ENCODE measurements at places on chromosomes 1 and 21.

DNA sequence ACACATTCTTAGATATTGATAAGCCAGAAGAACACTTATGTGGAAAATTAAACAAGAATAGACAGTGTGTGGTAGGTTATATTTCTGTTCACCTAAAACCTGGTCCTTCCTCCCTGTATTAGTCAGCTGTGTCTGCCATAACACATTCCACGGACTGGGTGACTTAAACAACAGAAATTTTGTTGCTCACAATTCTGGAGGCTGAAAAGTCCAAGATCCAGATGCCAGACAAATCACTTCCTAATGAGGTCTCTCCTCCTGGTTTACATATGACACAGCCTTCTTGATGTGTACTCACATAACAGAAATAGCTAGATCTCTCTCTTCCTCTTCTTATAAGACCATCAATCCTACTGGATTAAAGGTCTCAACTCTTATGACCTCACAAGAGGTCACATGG lies 25.7 kb downstream of the JMJD4 start:
- no peak for DNase-seq

- DNase-seq: no peak
Measured at GRCh38 chr1:39979654-39980053, 24.7 kb downstream of the MFSD2A start.

DNA sequence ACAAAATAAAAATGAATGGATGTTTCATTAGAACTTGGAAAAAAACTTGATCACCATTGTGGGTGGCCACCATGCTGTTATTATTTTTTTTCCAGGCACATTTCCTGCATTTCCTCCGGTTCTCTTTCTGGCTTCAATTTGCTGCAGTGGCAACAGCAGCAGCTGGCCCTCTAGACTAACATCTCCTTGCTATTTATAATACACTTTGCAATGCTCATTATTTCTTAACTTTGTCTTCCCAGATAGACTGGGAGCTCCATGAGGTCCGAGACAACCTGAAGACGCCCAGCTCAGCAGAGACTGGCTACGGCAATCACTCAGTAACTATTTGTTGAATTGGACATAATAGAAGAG lies 53.4 kb upstream of the ATP5PO start:
- no peak for DNase-seq

- DNase-seq: no peak
Measured at GRCh38 chr1:226332947-226333346, 24.0 kb upstream of the LIN9 start.

GRCh38 chr1:235545292-235545930 lies 41.2 kb upstream of the B3GALNT2 start:
- DNase-seq: no peak

- DNase-seq: no peak
Measured at GRCh38 chr21:44582055-44582454, 1.7 kb upstream of the KRTAP10-5 start.

GRCh38 chr1:18386591-18386990 lies 94.1 kb upstream of the KLHDC7A start:
- DNase-seq: no peak

- DNase-seq: no peak
Measured at GRCh38 chr1:239803781-239804180, 287.9 kb upstream of the FMN2 start.

DNA sequence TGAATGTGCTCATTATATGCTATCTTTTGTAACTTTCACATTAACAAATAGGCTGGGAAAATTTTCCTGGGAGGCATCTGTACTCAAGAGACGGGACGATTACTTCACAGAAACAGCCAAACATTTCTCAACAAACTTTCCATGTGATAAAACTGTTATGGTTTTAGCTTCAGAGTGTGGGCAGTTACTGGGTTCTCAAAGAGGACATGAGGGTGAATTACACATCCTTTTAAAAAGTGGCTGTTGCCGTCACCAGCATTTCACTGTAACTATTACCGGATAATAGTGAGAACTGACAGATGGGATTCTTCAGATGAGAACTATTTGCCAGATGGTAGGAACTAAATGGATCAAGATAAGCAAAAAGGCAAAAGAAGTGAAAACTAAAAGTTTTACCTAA lies 109.1 kb downstream of the APP start:
- no peak for DNase-seq

DNA sequence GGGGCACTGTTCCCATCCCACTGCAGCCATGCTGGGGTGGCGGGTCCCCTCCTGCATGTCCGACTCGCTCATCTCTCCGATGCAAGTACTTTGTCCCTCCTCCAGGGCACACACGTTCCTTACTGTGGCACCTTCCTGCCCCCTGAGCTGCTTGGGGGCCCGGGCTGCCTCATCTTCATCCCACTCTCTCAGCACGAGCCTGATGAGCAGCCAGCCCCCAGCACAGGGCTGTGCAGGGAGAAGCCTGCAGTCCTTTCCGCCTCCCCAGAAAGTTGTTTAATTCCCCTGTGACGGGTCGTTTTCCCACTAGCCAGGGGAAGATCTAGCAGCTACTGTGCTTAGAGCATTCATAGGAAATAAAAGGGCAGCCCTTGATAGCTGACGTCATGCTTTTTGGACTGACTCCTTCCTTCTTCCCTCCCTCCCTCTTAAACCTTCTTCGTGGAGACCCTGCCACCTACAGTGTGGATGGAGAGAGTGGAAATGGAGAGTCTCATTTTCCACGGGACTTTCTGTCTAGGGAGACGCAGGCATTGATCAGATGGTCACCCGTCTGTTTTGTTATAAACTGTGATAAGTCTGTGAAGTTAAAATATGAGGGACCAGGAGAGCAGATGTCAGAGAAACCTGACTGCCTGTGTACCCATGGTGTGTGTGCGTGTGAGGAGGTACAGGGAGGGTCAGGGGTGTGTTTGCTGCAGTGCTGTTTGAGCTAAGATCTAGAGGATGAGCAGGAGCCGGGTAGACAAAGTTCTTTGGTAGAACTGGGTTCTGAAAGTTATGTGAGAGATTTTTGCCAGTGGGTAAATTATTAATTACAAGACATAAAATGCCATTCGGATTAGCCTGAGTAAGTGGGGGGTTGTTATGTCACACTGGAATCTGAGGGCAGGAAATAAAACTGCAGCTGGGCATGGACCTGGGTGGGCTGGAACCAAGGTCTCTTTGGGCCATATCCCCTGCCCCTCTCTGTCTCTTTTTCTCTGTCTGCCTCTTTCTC lies 34.3 kb downstream of the GPR137B start:
- DNase-seq: no peak

GRCh38 chr1:174149216-174149615 lies 10.1 kb upstream of the RABGAP1L start:
- DNase-seq: no peak

- DNase-seq: no peak
Measured at GRCh38 chr1:155083865-155084721, 5.5 kb downstream of the EFNA3 start.

- DNase-seq: no peak
Measured at GRCh38 chr1:67748630-67749029, 63.6 kb downstream of the GADD45A start.

DNA sequence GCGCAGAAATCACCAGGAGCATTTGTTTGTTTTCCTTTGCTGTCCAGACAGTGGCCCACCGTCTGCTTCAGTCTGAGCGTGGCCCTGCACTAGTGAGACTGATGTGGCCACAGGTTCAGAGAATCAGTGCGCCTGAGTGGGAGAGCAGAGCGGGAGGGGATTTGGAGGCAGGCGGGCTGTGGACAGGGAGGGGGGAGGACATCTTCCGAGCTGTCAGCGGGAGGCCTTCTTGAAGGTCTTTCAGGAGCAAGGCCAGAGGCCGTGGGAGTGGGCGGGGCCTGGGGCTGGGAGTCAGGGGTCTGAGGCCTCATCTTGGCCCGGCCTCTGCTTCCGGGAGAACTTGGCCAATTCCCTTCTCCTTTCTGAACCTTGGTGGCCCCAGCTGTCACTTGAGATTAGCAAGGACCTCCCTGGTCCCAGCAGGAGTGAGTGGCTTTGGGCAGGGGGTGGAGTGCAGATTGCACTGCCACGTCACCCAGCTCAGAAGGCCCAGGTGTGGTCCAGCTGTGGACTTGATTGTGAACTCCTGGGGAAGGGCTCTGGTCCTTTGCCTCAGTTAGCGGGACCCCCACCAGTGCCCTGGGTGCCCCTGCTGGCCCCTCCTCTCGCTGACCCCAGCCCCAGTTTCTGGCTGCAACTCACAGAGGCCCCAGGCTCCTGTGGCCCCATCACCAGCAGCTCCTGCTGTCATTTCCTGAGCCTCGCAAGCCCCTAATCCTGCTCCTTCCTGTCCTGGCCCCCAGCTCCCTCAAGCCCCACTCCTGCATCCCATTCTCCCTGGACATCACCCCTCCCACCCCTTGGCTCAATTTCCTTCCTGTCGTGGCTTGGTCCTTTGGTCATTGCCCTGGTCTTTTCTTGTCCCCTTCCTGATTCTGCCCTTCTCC lies 8.4 kb downstream of the TNFRSF1B start:
- DNase-seq: no peak

- DNase-seq: no peak
Measured at GRCh38 chr1:181391301-181391900, 91.9 kb upstream of the CACNA1E start.

Measured in effector CD4-positive, alpha-beta T cell (primary cell).